ENCODE measurements at places on chromosomes 1 and 21.

GRCh38 chr1:157119008-157119407 is 19.2 kb downstream of the ETV3 start:
- no peak for DNase-seq

DNA sequence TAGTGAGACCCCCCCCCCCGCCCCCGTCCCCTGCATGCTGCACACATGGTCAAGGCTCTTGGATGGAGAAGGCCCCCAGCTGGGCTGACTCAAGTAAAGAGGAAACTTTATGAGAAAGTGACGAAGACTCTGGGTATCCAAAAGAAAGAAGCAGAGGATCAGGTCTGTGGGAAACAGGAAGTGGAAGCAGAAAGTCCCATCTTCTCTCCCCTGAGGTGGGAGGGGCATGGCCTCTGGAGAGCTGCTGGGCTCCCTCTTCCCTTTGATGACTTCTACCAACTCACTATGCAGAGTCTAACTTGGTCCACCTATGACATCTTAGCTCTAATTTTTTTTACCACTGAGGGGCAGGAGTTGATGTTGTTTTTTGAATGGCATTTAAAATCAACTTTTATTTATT is 42.7 kb upstream of the LIN9 start:
- no peak for DNase-seq

GRCh38 chr21:42465008-42465802 is 30.8 kb downstream of the RSPH1 start:
- no peak for DNase-seq

GRCh38 chr21:42725416-42725930 is 72.1 kb downstream of the PDE9A start:
- DNase-seq, result peak; percentile 3

GRCh38 chr1:68594851-68595250 is 98.0 kb upstream of the DEPDC1 start:
- DNase-seq, result no peak

DNA sequence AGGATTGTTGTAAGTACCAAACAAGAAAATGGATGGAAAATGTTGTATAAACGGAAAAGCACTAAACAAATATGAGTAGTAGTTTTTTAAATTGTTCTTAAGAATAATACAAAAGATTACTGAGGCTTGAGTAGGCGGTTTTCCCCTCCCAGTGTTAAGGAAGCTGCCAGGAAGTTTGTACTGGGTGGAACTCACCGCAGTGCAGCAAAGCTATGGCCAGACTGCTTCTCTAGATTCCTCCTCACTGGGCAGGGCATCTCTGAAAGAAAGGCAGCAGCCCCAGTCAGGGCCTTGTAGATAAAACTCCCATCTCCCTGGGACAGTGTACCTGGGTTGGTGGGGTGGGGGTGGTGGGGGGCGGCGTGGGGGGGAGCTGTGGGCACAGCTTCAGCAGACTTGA is 58.7 kb downstream of the XCL2 start:
- peak; percentile 79 for DNase-seq

DNA sequence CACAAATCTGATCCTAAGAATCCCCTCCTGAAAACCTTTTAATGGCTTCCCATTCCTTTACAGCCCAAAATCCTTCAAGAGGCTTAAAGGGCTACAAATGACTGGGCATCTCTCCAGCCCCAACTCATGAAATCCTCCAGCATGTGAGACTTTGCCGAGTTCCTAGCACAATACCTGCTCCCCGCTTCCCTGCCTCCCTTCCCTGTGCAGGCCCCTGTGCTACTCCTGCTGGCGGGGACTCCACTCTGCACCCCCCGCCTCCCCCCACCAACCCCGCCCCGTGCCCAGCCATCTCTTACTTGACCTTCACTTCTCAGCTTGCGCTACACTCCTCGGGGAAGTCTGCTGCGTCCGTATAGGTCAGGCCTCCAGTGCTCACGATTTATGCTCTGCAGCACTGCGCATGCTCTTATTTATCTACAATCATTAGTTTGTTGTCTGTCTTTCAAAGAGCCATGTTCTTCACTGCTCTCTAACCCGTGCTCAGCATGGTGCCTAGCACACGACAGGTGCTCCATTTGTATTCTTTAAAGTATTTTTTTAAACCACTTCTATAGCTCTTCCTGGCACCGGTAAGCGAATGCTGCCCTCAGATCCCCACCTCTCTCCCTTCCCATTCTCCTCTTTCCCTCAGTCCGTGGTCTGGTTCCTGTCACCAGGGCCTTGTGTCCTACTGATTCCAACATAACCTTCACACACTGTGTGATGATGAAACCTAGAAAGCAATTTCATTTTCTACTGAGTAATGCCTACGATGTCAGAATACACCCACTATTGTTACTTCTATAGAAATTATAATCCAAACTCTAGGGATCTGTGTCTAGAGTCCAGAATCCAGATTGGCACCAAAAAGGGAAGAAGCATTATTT is 37.5 kb upstream of the PLA2G2C start:
- no peak for DNase-seq

DNA sequence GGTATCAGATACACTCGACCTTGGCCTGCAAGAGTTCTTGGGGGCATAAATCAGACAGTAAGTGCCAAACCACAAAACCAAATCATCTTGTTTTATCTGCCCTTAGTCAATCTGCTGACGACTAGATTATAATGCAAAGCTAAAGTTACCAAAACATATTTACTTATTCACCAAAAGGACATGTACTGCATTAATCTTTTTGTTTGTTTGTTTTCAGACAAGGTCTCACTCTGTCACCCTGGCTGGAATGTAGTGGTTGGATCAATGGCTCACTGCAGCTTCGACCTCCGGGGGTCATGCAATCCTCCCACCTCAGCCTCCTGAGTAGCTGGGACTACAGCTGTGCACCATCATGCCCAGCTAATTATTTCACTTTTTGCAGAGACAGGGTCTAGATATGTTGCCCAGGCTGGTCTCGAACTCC is 114.7 kb downstream of the APP start:
- no peak for DNase-seq

- no peak for DNase-seq
These were observed 25.6 kb upstream of the PTBP2 start for GRCh38 chr1:96695954-96696353.

- no peak for DNase-seq
These were observed 172.4 kb downstream of the NFIA start for GRCh38 chr1:61254634-61255357.

- peak; percentile 82 for DNase-seq
These were observed 46.3 kb downstream of the IER5 start for GRCh38 chr1:181134543-181135436.

- no peak for DNase-seq
These were observed 33.4 kb upstream of the SLC2A1 start for GRCh38 chr1:42992054-42992571.

- no peak for DNase-seq
These were observed 5.7 kb upstream of the TNFRSF8 start for GRCh38 chr1:12057382-12057781.

DNA sequence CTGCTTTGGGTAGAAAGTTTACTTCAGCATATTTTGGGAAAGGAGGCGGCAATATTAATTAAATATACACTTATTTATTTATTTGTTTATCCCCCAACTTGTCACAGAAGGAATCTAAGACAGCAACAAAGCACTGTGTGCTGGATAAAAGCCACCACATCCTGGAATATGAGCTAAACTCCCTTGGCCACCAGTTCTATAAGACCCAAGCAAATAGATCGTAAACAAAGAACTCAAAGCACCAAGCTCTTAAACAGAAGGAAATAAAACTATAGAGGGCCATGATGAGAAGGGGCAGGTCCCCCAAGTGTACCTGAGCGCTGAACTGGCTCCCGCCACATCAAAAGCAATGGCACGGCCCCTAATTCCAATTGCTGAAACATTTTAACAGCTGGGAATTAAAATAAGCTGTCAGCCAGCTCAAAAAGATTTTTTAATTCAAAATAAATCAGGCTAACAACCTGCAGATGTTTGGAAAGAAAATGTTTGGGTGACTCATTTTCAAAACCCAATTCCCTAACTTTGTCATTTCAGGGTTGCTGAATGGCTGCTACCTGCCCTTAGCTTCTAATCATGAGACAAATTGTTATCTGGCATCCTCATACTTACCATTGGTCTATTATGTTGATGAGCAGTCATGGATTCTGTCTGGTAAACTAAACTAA is 127.1 kb downstream of the SLC30A10 start:
- DNase-seq, result no peak

- peak; percentile 54 for DNase-seq
These were observed 75.6 kb downstream of the XCL2 start for GRCh38 chr1:168468042-168468809.

DNA sequence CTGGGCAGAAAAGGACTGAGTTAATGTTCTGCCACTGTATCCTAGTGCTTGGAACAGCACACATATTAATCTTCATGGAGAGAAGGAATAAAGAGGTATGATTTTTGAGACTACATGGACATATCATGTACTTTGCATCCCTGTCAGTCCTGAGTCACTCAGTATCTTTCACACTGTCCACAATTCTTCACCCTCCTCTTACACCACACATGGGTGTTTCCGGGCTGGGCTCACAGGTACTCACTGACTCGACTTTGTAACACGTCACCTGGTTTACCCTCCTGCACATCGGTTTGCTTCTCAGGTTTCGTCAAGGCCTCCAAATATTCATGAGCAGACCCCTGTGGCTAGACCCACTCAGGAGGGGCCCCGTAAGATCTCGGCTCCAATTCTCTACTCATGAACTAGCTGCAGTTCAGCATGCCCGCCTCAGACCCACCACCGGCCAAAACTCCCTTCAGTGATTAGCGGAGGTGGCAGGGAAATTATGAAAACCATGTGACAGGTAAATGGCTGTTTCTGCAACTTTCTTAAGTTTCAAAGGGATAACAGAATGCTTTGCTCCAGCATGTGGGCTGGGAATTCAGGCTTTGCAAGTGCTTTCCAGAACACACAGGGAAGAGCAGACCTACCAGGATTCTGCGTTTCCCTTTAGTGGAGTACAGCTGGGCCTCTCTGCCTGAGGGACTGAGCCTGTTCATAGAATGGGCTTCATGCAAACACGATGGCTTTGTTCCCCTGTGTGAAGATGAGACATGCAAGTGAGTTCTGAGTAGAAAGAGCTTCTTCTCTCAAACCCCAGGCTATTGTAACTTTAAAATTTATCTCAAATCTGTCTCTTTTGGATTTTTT is 31.3 kb upstream of the TRABD2B start:
- no peak for DNase-seq

DNA sequence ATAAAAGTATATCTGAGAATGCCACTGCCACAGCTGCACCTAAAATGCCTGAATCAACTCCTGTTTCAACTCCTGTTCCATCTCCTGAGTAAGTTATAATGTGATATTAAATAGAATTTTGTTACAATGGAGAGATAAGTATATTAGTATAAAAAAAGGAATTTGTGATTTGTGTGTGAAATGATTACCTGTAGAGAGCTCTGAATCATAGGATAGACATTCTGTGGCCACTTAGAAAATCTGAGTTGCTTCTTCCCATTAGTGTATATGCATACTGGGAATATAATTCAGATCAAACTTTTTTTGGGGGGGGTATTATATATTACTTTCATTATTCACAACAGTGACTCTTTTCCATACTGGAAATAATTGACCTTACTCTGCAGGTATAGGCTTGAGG is 52.9 kb downstream of the SUCO start:
- DNase-seq, result peak; percentile 36

DNA sequence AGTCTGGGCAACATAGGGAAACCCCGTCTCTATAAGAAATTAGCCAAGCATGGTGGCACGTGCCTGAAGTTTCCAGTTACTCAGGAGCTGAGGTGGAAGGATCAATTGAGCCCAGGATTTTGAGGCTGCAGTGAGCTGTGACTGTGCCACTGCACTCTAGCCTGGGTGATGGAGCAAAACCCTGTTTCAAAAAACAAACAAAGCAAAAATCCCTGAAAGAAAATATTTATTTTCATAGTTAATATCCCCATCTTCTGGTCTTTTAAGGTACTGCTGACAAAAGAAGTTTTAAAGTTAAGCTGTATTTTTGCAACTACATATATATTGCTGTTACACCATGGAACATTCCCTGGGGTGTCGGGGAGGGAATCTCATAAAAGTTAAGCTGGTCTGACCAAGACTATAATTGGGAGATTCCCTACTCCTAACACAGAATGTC is 26.0 kb downstream of the VAMP4 start:
- no peak for DNase-seq

- no peak for DNase-seq
These were observed 12.5 kb upstream of the UBR4 start for GRCh38 chr1:19222573-19222972.

GRCh38 chr21:26281506-26281905 is 110.9 kb upstream of the APP start:
- no peak for DNase-seq

- no peak for DNase-seq
These were observed 2.6 kb upstream of the GUCA2B start for GRCh38 chr1:42150651-42151050.

DNA sequence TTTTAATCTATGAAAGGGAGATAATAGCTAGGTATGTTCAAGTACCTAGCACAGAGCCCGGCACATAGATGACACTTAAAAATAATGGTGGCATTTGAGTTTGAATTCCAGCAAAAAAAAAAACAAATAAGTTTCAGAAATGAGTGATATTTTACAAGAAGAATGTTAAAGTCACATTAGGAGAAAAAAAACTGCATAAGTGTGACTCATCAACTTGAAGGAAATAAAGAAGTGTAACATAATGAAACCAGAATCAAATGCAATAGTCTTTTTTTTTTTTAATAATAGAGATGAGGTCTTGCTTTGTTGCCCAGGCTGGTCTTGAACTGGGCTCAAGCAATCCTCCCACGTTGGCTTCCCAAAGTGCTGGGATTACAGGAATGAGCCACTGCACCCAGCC is 17.1 kb downstream of the DNASE2B start:
- peak; percentile 28 for DNase-seq

DNA sequence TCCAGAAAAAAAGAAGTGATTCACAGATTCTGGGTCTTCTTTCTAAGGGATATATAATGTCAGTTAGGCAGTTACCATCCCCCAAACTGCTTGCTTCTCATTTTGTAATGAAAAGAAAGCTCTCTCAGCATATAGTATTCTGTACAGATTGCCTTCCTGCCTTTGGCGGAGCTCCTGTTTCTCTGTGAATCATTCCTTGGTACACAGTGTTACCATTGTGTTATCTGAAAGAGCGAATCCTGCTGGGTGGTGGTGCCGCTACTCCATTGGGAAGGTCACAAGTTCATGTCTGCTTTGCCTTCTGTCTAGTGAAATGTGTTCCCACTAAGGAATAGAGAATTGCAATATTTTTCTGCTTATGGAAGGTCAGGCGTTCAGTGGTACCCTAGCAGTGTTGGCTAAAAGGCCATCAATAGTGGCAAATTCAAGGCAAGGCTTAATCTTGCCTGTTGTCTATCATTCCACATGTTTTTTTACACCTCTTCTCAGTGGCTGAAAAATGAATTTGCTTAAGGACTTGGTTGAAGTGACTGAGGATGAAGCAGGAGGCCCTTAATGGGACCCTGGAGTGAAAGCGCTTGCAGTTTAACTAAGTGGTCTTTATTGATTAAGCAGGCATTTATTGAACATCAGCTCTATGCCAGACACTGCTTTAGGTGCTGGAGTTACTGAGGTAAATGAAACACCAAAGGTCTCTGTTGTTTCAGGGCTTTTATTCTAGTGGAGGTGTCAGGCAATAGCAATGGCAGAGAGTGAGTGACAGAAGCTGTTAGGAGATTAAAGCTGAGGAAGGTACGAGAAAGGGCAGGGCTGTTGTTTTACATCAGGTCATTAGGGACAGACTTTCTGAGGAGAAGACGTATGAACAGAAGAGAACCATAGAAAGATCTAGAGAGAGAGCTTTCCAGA is 186.7 kb downstream of the PDE4B start:
- DNase-seq, result peak; percentile 56
